ENCODE measurements at places on chromosomes 12 and 14.

- DNase-seq, result no peak
Observed at GRCh38 chr14:104844306-104845032, 20.6 kb upstream of the CEP170B start.

GRCh38 chr12:47736877-47737676 lies 11.8 kb upstream of the ENDOU start:
- no peak for DNase-seq

DNA sequence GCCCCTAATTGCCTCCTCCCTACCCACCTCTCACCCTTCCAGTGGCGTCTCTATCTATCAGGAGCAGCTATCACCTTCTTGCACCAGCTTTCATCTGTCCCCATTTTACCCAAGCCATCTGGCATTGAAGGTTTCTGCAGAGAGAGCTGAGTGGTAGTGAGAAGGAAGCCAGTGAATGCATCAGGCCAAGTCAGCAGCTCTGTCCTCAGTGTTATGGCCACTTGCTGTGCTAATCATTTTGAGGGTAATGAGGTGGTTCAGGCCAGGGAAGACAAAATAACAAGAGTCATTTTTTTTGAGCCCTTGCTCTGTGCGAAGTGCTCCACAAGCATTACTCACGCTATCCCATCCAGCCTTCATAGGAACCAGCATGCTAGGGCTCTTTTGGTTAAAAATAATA lies 164.7 kb downstream of the SUDS3 start:
- no peak for DNase-seq

DNA sequence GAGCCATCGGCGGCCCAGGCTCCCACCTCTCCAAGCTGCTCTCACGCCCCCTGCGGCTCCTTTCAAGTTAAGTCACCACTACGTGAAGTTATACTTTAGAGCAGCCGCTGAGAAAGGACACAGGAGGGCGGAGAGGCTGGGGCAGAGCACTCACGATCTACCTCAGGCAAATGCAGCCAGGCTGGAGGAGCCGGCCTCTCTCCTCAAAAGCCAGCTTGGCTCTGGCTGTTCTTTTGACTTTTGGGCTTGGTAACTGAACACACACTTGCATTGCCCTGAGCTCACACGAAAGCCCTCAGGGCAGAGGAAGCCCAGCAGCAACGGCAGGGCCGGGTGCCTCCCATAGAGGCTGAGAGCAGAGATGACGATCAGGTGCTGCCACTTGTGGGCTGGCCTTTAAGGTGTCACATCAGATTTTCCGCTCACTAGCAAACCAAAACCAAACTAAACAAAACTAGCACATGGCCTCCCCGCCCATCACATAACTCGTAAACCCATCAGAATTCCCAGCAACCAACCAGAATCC lies 75.2 kb downstream of the PITPNM2 start:
- DNase-seq, result no peak

GRCh38 chr14:43503508-43503907 lies 1003.6 kb downstream of the FSCB start:
- peak; percentile 59 for DNase-seq

GRCh38 chr14:52553002-52553670 lies 500 bp downstream of the GPR137C start:
- peak; percentile 8 for DNase-seq

- peak; percentile 64 for DNase-seq
Observed at GRCh38 chr12:52139579-52140062, 52.2 kb downstream of the KRT80 start.

- DNase-seq, result peak; percentile 82
Observed at GRCh38 chr14:102187044-102187443, 47.3 kb downstream of the WDR20 start.

DNA sequence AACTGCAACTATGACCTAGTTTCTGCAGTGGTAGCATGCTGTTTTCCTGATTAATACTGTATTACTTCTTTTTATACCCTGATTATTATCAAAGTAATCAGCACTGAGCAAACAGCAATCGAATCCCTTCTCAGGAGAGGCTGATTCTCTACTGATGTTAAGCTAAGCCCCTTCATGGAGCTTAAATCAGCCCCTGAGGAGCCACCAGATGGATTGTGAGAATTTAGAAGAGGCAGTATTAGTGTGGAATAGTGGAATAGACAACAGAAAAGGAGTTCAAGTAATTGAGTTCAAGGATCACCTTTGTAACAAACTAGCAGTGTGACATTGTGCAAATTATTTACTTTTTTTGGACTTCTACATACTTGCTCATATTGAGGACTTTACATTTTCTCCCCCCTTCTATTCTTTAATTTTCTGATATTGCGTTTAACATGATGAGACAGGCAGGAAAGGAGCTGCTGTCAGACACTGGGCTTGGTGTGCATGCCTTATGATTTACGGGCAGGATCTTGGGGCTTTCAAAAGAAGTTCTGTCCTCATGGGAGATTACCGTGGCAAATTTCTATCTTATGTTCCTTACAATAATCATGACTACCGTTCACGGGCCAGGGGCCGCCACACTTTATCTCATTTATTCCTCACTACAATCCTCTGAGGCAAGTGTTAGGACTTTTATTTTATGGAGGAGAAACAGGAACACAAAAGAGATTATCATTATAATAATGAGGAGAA lies 68.0 kb downstream of the PTPRR start:
- no peak for DNase-seq

DNA sequence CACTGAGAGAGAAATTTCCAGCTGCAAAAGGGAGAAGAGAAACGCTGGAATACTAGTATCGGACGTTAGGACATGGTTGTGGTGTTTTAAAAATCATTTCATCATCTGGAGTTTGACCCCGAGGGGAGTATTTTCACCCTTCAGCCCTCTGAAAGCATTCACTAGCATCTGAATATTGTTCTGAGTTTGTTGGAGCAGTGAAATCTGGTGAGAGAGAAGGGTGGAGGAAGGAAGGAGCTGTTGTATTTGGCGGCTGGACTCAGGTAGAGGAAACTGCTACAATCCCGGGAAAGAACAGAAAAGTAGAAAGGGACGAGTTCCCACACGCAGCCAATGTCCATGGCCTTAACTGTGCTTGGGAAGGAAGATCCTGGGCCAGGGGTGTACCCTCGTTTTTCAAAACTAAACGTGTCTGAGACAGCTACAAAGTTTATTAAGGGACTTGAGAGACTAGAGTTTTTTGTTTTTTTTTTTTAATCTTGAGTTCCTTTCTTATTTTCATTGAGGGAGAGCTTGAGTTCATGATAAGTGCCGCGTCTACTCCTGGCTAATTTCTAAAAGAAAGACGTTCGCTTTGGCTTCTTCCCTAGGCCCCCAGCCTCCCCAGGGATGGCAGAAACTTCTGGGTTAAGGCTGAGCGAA lies 896 bp upstream of the CDKN1B start:
- DNase-seq, result no peak

- no peak for DNase-seq
Observed at GRCh38 chr12:31362115-31362758, 36.3 kb upstream of the SINHCAF start.

- DNase-seq, result no peak
Observed at GRCh38 chr14:52977798-52978197, 26.9 kb upstream of the FERMT2 start.

- DNase-seq, result peak; percentile 84
Observed at GRCh38 chr14:56339855-56340701, 221.9 kb downstream of the PELI2 start.

- DNase-seq, result peak; percentile 79
Observed at GRCh38 chr12:76024942-76025600, 6.5 kb downstream of the PHLDA1 start.

DNA sequence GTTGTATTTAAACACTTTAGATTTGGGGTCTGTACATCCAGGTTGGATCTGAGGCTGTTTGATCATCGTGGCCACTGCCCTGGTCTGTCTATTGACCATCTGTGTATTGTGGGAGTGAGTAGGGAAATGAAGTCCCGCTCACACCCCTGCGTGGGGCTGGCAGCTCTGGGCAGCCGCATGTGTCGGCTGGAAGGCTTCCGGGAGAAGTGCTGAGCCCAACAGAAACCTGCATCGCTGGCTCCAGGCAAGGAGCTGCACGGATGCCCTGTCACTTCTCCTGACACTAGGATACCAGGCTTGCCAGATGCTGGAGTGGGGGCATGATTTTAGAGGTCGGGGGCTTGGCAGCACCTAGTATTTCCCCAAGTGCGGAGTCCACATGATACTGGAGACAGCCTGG lies 93.6 kb downstream of the PHETA1 start:
- DNase-seq, result no peak

DNA sequence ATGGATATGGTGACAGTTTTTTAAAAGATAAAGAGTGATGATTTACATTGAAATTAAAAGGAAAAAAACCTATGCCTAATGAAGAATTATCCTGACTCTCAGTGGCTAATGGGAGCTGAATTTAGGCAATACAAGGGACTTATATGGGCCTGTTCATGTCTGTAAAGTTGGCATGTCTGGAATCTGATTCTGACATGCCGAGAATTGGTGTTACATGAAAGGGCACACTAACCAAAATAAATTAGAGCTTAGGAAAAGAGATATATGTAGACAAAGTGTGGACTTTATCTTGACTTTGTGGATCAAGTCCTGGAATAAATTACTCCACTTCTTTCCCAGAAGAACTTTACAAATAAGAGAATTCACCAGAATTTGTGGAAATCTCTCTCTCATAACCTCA lies 1.1 kb downstream of the TDG start:
- no peak for DNase-seq

DNA sequence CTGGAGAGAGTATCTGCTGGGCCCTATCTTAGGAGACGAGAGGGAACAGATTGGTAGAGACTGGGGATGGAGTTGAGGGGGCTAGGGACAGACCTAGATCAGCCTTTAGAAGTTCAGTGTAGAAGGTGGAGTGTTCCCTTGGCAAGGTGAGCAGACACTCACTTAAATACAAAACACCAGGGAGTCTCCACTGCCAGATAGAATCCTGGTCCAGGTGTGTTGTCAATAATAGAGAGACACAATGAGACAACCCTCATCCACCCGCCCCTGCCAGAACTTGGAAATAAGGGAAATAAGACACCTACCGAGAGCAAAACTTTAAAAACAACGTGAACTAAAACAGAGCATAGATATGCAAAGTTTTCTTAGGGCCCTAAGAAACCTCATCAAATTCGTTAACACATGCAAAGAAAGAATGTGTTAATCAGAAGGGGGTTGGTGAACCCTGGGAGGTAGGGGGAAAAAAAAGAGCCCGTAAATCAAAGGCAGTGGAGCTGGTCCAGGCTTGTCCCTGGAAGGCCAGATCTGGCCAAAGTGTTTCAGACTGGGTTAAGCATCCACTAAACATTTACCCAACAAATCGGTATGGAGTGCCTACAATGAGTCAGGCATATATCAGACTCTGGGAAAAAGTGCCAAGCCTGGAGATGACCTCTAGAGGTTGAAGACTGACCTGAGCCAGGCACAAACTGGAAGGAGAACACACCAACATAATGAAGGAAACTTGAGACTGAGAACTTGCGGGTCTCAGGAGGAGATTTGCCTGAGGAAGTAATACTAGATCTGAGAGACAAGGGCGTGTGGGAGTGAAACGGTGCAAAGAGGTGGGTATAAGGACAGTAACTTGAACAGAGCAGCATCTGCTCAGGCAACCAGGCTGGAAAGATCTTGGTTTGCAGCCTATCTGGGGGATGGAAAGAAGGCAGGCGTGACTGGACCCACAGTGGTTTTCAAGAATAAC lies 37.0 kb upstream of the OTX2 start:
- no peak for DNase-seq

GRCh38 chr12:31860401-31860800 lies 98.8 kb upstream of the RESF1 start:
- no peak for DNase-seq

DNA sequence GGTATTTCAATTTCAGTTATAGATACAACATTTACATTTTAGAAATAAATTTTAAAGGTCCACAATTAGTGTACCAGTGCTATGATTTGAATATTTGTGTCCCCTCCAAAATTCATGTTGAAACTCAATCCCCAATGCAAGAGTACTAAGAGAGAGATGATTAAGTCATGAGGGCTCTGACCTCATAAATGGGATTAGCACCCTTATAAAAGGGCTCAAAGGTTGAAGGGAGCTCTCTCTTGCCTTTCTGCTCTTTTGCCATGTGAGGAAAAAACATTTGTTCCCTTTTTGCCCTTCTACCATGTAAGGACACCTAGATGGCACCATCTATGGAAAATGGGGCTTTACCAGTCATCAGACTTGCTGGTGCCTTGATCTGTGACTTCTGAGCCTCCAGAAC lies 25.8 kb upstream of the CNOT2 start:
- DNase-seq, result no peak

- DNase-seq, result no peak
Observed at GRCh38 chr12:62655666-62656151, 189.1 kb downstream of the MON2 start.

DNA sequence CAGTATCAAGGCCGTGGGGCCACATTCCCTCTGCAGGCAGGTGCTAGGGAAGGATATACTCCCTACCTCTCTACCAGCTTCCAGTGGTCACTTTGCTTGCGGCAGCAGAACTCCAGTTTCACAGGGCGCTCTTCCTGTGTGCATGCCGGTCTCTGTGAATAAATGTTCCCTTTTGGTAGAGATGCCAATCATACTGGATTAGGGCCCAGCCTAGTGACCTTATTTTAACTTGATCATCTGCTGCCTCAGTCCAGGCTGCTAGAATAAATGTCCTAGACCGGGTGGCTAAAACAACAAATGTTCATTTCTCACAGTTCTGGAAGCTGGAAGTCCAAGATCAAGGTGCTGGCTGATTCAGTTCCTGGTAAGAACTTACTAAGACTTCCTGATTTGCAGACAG lies 198.8 kb upstream of the TMEM132C start:
- no peak for DNase-seq

- no peak for DNase-seq
Observed at GRCh38 chr12:49616533-49617219, 6.7 kb upstream of the PRPF40B start.

- DNase-seq, result no peak
Observed at GRCh38 chr12:77782034-77782433, 48.7 kb upstream of the NAV3 start.

DNA sequence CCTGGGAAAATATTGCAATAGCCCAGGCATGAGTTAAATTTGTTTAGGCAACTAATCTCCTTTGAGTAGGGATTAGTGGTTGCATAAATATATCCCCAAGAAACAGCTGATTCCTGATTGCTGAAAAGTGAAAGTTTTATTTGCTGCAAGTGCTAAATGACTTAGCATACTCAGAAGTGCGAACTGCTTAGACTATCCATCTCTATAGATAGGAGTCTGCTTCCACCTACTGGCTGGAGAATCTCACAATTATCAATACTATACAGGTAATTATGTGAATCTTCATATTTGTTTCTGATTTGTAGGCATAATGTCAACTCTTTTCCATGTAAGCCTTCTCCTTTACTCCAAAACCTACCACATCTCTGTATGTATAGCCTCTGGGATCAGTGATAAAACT lies 12.0 kb upstream of the SLCO1B3 start:
- peak; percentile 3 for DNase-seq

GRCh38 chr12:7017870-7018349 lies 366 bp downstream of the LPCAT3 start:
- DNase-seq, result no peak

- no peak for DNase-seq
Observed at GRCh38 chr12:111448846-111449790, 43.4 kb downstream of the SH2B3 start.

All from COLO829 (cell line).